ENCODE measurements at places on chromosomes 11 and 22. TPM values are rescaled to one million over a fixed set of nuclear protein-coding genes. Genes with fewer than 3 reads are reported as not detected.

BAIAP2L2 gene
- 1.1 TPM for total RNA-seq

SLN gene
- total RNA-seq = not detected

INS gene
- not detected for total RNA-seq

HPX gene
- total RNA-seq = 0.45 TPM

EXPH5 gene
- 0.08 TPM for total RNA-seq

FLRT1 gene
- under 0.01 TPM for total RNA-seq

SERPING1 gene
- total RNA-seq = 8.2 TPM

TTC28 gene
- 11.5 TPM for total RNA-seq

RFPL1 gene
- not detected for total RNA-seq

NEU3 gene
- 4.0 TPM for total RNA-seq

OR51B4 gene
- total RNA-seq = not detected

MRPL49 gene
- total RNA-seq = 41.2 TPM

CCDC87 gene
- total RNA-seq = 0.15 TPM

APOA5 gene
- not detected for total RNA-seq

SLC22A6 gene
- not detected for total RNA-seq

TSPAN32 gene
- total RNA-seq = 0.12 TPM

FGF19 gene
- total RNA-seq = not detected

OTUB1 gene
- total RNA-seq = 63.1 TPM

CRYBB3 gene
- total RNA-seq = not detected

CHRNA10 gene
- 1.1 TPM for total RNA-seq

E2F8 gene
- 0.08 TPM for total RNA-seq
